ENCODE measurements at places on chromosomes 1 and 21. TPM values are rescaled to one million over a fixed set of nuclear protein-coding genes. Genes with fewer than 3 reads are reported as not detected.

RIMS3 gene
- 4.4 TPM for total RNA-seq

FH gene
- 70.7 TPM for total RNA-seq

RPL11 gene
- total RNA-seq: 931 TPM

SELP gene
- 3.6 TPM for total RNA-seq

ELAVL4 gene
- not detected for total RNA-seq

TNFRSF1B gene
- total RNA-seq: 12.4 TPM

Data from thyroid gland (tissue), 4 donors.